Endothelial cell of umbilical vein (primary cell): ENCODE measurements at places on chromosomes 7 and 10. TPM values are rescaled to one million over a fixed set of nuclear protein-coding genes. Genes with fewer than 3 reads are reported as not detected.

- H3K4me3 ChIP-seq = no peak overlapping the region
- DNase-seq = no peak
- no peaks in the 10 kb centered on the region for H3K36me3 ChIP-seq
- H3K27me3 ChIP-seq = peaks cover 12% of the 10 kb centered on the region
- H3K27ac ChIP-seq = no peak overlapping the region
Observed at GRCh38 chr10:73591935-73592699, 975 bp upstream of the USP54 start.

Gene IFT22
- 26.1 and 28.7 TPM in 2 replicates for total RNA-seq

Gene ARHGEF35
- total RNA-seq = 0.48 and 0.82 TPM in 2 replicates

Gene GPC2
- 17.5 and 20.9 TPM in 2 replicates for total RNA-seq

Gene NANOS1
- total RNA-seq = 0.40 and 0.76 TPM in 2 replicates

DNA sequence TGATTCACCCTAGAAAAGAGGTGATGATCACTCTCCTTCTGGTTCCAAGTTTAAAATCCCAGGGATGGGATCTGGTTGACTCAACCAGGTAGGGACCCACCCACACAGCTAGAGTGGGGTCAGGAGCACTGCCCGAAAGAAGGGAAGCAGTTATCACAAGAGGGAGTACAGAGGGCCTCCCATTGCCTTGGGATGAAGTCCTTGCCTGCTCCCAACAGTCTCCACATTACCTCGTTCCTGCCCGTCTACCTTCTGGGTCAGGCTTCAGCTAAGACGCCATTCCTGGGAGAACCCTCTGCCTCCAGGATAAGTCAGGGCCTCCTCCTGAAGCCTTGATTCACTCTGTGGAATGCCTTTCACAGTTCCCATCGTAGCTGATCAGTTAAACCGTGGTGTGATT lies 23.8 kb downstream of the ZMIZ2 start:
- no peaks in the 10 kb centered on the region for H3K36me3 ChIP-seq
- DNase-seq = no peak
- no peak overlapping the region for H3K4me3 ChIP-seq
- no peaks in the 10 kb centered on the region for H3K27me3 ChIP-seq
- H3K4me1 ChIP-seq = no peaks in the 10 kb centered on the region

GRCh38 chr10:130194991-130195645 lies 58.9 kb downstream of the GLRX3 start:
- DNase-seq = no peak
- no peaks in the 10 kb centered on the region for H3K36me3 ChIP-seq
- no peak overlapping the region for H3K27ac ChIP-seq
- no peaks in the 10 kb centered on the region for H3K27me3 ChIP-seq
- H3K4me3 ChIP-seq = no peak overlapping the region
- no peaks in the 10 kb centered on the region for H3K4me1 ChIP-seq

Gene FKBP6
- total RNA-seq = not detected in 2 replicates

DNA sequence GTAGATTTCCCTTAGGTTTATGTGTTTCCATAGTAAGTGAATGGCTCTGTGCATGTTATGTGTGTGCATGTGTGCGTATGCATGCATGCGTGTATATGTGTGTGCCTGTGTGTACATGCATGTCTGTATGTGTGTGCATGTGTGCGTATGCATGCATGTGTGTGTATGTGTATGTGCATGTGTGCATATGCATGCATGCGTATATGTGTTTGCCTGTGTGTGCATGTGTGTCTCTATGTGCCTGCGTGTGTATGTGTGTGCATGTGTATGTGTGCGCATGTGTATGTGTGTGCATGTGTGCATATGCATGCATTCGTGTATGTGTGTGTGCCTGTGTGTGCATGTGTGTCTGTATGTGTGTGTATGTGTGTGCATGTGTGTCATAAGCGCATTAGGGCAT lies 98.8 kb upstream of the AGBL3 start:
- H3K27ac ChIP-seq = no peak overlapping the region
- peaks cover 30% of the 10 kb centered on the region for H3K4me1 ChIP-seq
- H3K36me3 ChIP-seq = peaks cover 12% of the 10 kb centered on the region
- H3K4me3 ChIP-seq = no peak overlapping the region

DNA sequence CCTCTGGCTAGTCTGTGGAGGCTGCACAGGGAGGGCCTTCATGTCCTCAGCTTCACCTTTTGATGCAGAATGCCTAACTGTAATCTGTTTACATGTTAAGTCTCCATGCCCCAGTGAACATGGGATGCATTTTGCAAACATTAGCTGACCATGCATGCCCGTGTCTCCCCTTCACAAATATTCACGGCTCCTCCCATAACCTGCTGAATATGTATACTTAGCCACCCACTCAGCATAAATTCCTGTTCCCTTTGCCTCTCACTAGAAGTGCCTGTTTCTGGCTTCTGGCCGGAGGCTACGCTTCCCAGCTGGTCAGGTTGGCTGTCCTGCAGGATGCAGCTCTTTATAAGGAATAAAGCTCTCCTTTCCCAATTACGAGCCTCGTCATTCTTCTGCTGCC lies 552.7 kb downstream of the DNAJB6 start:
- H3K4me3 ChIP-seq = no peak overlapping the region
- no peaks in the 10 kb centered on the region for H3K27me3 ChIP-seq
- H3K4me1 ChIP-seq = no peaks in the 10 kb centered on the region
- H3K27ac ChIP-seq = no peak overlapping the region

Gene ANKMY2
- total RNA-seq = 9.8 and 11.6 TPM in 2 replicates

DNA sequence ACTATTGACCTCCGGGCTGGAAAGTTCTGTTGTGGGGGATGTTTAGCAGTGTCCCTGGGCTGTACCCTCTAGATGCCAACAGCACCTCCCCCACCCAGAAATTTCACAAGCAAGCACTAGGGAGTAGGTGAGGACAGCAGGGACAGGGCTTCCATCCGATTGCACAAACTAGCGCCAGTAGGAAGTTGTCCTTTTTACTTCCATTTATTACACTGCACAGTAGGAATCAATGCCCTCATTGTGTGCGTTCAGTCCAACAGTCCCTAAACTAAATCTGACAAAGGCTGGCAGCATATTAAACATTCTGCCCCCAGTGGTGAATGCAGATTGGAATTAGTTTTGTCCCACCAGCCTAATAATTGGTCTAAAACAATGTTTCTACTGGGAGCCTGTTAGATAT lies 6.4 kb upstream of the SOSTDC1 start:
- no peak overlapping the region for H3K4me3 ChIP-seq
- no peak for DNase-seq
- H3K4me1 ChIP-seq = no peaks in the 10 kb centered on the region
- no peaks in the 10 kb centered on the region for H3K27me3 ChIP-seq
- H3K36me3 ChIP-seq = no peaks in the 10 kb centered on the region
- H3K27ac ChIP-seq = no peak overlapping the region

Gene PRKAR1B
- total RNA-seq = 24.0 and 29.2 TPM in 2 replicates

Gene METTL27
- 1.2 and 10.8 TPM in 2 replicates for total RNA-seq

- no peaks in the 10 kb centered on the region for H3K4me1 ChIP-seq
- H3K36me3 ChIP-seq = no peaks in the 10 kb centered on the region
- no peaks in the 10 kb centered on the region for H3K27me3 ChIP-seq
- no peak for DNase-seq
- H3K27ac ChIP-seq = no peak overlapping the region
Observed at GRCh38 chr7:114478384-114478783, 63.8 kb downstream of the FOXP2 start.

GRCh38 chr10:112376396-112376790 lies 2.5 kb downstream of the ACSL5 start:
- H3K27ac ChIP-seq = no peak overlapping the region
- H3K36me3 ChIP-seq = no peaks in the 10 kb centered on the region
- no peaks in the 10 kb centered on the region for H3K27me3 ChIP-seq
- H3K4me1 ChIP-seq = peaks cover 28% of the 10 kb centered on the region
- H3K4me3 ChIP-seq = no peak overlapping the region

DNA sequence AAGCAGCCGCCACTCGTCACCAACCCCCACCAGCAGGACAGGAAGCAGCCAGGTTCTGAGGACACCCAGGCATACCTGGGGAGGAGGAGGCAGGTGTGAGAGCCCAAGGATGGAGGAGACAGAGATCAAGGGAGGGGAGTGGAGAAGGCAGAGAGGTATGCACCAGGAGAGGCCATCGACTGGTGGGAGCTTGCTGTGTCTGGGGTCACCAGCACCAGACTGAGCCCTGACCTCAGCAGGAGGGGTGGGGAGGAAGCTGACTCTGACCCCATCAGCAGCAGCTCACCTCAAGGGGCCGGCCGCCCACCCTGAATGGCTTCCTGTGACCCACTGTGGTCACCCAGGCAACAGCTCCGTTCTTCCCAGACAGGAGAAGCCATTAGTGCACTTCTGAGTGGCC lies 7.8 kb downstream of the VIPR2 start:
- H3K4me3 ChIP-seq = no peak overlapping the region
- H3K4me1 ChIP-seq = no peaks in the 10 kb centered on the region
- no peaks in the 10 kb centered on the region for H3K36me3 ChIP-seq

Gene UTF1
- not detected in 2 replicates for total RNA-seq

DNA sequence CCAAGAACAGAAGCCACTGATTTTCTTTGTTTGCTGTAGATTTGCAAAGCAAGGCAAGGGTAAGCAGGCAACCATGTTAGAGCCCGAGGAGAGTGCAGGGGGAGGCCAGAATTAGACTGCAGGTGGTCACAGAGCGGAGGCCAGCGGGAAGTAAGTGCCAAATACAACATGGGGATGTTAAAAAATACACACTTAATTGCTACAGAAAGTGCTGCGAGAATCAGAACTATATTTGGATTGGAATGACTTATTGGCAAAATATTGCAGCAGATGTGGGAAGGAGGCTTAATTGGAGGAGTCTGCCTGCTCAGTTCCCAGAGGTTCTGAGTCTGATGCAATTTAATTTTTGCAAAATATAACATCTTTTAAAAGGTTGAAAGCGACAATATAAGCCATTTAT lies 49.7 kb upstream of the ADCY1 start:
- H3K4me1 ChIP-seq = no peaks in the 10 kb centered on the region
- H3K27me3 ChIP-seq = no peaks in the 10 kb centered on the region
- H3K27ac ChIP-seq = no peak overlapping the region
- no peak overlapping the region for H3K4me3 ChIP-seq
- no peaks in the 10 kb centered on the region for H3K36me3 ChIP-seq
- no peak for DNase-seq

Gene SEMA3A
- total RNA-seq = 1.2 and 1.7 TPM in 2 replicates

Gene PNLIP
- not detected in 2 replicates for total RNA-seq
